GM23248 (cell line): ENCODE measurements at places on chromosomes 2 and 18. TPM values are rescaled to one million over a fixed set of nuclear protein-coding genes. Genes with fewer than 3 reads are reported as not detected.

GRCh38 chr2:111703759-111704158 is 180.2 kb downstream of the ANAPC1 start:
- peaks cover 29% of the 10 kb centered on the region for H3K4me1 ChIP-seq
- H3K27me3 ChIP-seq, result peaks cover 15% of the 10 kb centered on the region
- no peak overlapping the region for H3K4me3 ChIP-seq
- no peaks in the 10 kb centered on the region for H3K36me3 ChIP-seq
- no peak overlapping the region for H3K27ac ChIP-seq

DNA sequence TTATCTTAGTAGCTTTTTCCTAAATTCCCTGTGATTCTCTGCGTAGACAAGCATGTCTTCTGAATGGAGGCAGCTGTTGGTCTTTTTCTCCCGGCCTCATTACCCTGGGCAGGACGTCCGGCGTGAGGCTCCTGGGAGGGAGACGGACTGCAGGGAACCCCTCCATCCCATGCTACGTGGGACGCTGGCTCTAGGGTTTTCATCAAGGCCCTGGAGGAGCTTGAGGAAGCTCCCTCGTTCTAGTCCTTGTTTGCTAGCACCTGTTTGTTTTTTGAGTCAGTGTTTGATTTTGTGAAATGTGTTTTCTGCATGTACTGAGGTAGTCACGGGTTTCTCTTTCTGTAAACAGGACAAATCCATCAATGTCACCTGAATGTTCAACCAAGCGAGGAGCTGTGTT is 99.3 kb upstream of the TMEM18 start:
- DNase-seq, result no peak
- no peak overlapping the region for H3K27ac ChIP-seq
- no peaks in the 10 kb centered on the region for H3K36me3 ChIP-seq
- no peaks in the 10 kb centered on the region for H3K4me1 ChIP-seq

GRCh38 chr2:66755974-66756373 is 321.0 kb downstream of the MEIS1 start:
- no peak overlapping the region for H3K27ac ChIP-seq
- H3K27me3 ChIP-seq, result no peaks in the 10 kb centered on the region
- no peak overlapping the region for H3K4me3 ChIP-seq
- DNase-seq, result no peak
- H3K36me3 ChIP-seq, result no peaks in the 10 kb centered on the region

GRCh38 chr2:24638568-24638967 is 147.5 kb downstream of the NCOA1 start:
- H3K27me3 ChIP-seq, result no peaks in the 10 kb centered on the region
- H3K4me1 ChIP-seq, result peaks cover 8% of the 10 kb centered on the region; the same call in 1 of the 2 replicates
- no peak for DNase-seq
- H3K27ac ChIP-seq, result no peak overlapping the region
- H3K4me3 ChIP-seq, result no peak overlapping the region
- no peaks in the 10 kb centered on the region for H3K36me3 ChIP-seq

DNA sequence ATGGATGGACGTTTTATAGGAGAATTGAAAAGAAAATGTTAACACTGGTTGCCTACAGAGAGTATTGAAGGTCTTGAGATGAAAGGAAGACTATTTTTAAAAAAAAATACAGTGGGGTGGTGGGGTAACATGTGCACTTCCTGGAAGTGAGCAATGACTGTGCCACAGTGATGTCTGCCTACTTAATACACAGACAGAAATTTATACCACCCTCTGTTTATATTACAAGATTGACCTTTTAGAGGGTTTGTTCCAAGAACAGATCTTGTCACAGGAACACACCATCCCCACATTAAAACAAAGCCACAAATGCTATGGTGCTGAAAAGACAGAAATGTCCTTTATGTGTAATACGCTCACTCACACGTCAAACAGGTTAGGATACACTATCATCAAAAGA is 87.6 kb downstream of the THADA start:
- DNase-seq, result no peak
- no peak overlapping the region for H3K27ac ChIP-seq
- H3K36me3 ChIP-seq, result peaks cover 6% of the 10 kb centered on the region; the same call in 1 of the 2 replicates
- no peak overlapping the region for H3K4me3 ChIP-seq
- peaks cover 7% of the 10 kb centered on the region for H3K4me1 ChIP-seq
- H3K27me3 ChIP-seq, result no peaks in the 10 kb centered on the region

DNA sequence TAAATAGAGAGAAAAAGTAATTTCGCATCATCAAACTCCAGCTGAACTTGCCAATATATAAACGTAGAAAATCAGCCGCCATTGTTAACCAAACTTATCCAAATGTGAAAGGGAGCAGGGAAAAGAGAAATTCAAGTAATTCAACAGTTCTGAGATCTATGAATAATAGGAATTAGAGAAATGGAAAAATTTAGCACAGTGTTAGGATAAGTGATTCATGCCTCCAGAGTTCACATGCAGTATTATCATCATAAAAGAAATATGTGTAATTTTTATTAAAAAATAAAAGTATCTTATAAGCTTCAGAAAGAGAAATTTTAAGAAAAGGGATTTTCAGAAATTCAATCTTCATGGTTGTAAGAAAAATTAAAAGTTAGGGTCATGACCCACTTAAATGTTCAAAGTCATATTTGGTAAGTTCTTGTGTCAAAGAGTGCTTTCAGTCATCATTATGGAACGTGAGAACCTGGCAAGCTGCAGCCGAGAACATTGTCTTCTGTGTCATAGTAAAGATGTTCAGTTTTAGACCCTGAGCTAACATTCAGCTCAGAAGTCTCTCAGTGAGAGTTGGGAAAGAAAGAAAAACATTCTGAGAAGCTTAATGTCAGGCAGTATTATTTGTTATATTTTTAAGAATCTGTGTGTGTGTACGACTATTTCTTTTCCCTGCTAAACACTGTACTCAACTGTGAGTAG is 414.3 kb upstream of the RGPD4 start:
- H3K36me3 ChIP-seq, result no peaks in the 10 kb centered on the region
- peaks cover 22% of the 10 kb centered on the region for H3K4me1 ChIP-seq
- no peaks in the 10 kb centered on the region for H3K27me3 ChIP-seq
- H3K27ac ChIP-seq, result peak overlapping the region; percentile 87
- peak overlapping the region; percentile 50 for H3K4me3 ChIP-seq

GRCh38 chr2:120938045-120938771 is 202.5 kb downstream of the GLI2 start:
- DNase-seq, result peak; percentile 48
- peak overlapping the region; percentile 91 for H3K27ac ChIP-seq
- no peaks in the 10 kb centered on the region for H3K27me3 ChIP-seq
- no peak overlapping the region for H3K4me3 ChIP-seq
- no peaks in the 10 kb centered on the region for H3K36me3 ChIP-seq

DNA sequence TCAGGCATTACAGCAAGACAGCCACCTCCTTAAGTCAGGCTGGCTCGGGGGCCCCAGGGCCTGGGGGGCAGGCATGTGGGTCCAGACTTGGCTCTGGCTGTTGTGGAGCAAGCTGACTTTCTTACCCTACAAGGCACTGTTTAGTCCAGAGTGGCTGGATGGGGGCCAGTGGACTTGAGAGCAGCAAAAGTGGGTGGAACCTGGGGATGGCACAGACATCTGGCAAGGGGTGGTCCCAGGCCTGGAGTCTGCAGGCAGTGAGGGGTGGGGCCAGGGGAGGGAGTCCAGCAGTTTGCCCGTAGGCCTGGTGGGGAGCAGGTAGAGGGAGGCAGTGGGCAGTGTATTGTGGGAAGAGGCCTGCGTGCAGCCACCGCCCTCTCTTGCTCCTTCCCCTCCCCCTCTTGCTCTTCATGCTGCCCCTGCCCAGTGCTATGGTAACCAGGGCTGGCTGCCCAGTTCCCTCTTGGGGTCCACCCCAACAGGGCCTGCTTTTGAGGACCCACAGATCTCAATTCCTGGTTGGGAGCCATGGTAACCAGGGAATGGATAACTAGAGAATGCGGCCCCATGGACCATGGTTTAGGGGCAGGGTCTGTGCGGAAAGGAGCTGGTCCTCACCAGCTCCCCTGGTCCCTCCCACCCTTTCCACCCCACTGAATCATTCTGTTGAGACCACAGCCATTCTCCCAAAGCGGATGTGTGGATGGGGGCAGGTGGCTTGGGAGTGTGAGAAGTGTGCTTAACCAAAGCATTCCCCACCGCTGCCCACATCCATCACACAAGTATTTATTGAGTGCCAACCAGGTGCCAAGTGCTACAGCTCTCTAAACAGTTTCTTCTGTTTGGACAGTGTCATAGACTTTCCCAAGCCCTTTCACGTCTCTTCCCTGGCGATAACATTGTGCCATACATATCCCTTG is 19.3 kb downstream of the SPEG start:
- peak overlapping the region; percentile 28 for H3K4me3 ChIP-seq
- H3K27ac ChIP-seq, result peak overlapping the region; percentile 86
- H3K27me3 ChIP-seq, result no peaks in the 10 kb centered on the region
- DNase-seq, result peak; percentile 87

DNA sequence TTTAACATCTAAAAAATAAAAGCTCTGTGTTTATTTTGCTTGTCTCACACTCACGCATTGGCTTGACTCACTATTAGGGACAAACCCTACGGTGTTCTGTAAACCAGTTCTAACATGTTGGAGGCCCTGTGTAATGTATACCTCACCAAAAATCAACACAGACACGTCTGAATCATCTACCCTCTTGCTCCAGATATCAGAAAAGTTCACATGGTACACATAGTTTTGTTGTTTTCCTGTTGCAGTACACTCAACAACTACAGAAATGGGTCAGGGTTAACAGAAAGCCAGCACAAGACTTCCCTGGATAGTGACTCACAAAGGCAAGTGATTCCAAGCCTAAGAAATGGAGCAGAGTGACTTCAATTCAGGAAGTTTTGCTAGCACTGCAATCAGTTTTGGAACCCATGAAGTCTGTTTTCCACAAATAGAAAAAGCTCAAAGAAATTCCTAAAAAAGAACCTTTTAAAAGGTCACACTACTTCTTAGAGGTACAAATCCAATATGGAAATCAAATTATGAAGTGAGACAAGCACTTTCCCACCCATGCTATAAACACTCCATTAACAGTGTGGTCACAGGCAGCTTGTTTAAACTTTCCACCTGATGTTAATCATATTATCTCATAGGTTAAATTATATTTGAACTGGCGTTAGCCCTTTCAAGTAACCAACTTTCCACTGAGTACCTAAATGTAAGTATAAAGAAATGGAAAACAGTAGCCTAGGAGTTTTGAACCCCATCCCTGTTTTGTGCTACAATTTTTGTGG is 87.4 kb downstream of the GAREM1 start:
- no peaks in the 10 kb centered on the region for H3K36me3 ChIP-seq
- peak overlapping the region; percentile 42 for H3K27ac ChIP-seq
- H3K4me1 ChIP-seq, result peaks cover 13% of the 10 kb centered on the region
- DNase-seq, result peak; percentile 85
- H3K27me3 ChIP-seq, result no peaks in the 10 kb centered on the region

DNA sequence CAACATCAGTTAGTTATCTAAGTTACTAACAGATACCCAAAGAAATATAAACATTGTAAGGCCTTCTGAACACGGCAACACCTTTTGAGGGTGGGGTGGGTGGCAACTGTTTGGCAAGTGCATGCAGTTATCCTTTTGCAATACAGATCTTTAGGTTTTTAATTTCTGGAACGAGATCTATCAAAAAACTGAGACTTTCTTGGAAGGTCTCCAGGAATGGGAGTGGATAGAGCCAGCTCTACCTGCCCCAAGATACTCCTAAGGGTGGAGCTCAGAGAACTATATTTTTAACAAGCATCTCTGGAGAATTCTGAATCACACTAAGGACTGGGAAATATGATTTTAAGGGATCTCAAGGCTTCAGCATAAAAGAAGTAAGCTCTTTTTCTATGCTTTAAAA is 11.4 kb upstream of the GALNT1 start:
- H3K4me3 ChIP-seq, result no peak overlapping the region
- no peaks in the 10 kb centered on the region for H3K36me3 ChIP-seq
- H3K27me3 ChIP-seq, result no peaks in the 10 kb centered on the region

GRCh38 chr2:129769185-129769991 is 210.1 kb upstream of the RAB6C start:
- H3K27ac ChIP-seq, result no peak overlapping the region
- DNase-seq, result no peak
- peaks cover 10% of the 10 kb centered on the region; the same call in 1 of the 2 replicates for H3K4me1 ChIP-seq
- H3K36me3 ChIP-seq, result no peaks in the 10 kb centered on the region
- no peak overlapping the region for H3K4me3 ChIP-seq

GRCh38 chr2:60806988-60807681 is 51.1 kb downstream of the PAPOLG start:
- H3K27ac ChIP-seq, result peak overlapping the region; percentile 33
- no peaks in the 10 kb centered on the region for H3K36me3 ChIP-seq
- no peaks in the 10 kb centered on the region for H3K27me3 ChIP-seq
- H3K4me1 ChIP-seq, result peaks cover 9% of the 10 kb centered on the region; the same call in 1 of the 2 replicates
- DNase-seq, result peak; percentile 87
- no peak overlapping the region for H3K4me3 ChIP-seq

DNA sequence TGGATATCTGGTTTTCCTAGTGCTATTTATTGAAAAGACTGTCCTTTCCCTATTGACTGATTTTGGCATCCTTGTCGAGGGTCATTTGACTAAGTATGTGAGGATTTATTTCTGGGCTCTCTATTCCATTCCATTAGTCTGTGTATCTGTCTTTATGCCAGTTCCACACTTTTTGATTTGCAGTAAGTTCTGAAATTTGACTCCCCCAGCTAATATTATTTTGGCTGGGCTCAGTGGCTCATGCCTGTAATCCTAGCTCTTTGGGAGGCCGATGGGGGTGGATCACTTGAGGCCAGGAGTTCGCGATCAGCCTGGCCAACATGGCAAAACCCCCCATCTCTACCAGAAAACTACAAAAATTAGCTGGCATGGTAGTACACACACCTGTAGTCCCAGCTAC is 46.8 kb upstream of the GAREM2 start:
- DNase-seq, result no peak
- H3K36me3 ChIP-seq, result peaks cover 21% of the 10 kb centered on the region; the same call in 1 of the 2 replicates
- H3K27ac ChIP-seq, result no peak overlapping the region

DNA sequence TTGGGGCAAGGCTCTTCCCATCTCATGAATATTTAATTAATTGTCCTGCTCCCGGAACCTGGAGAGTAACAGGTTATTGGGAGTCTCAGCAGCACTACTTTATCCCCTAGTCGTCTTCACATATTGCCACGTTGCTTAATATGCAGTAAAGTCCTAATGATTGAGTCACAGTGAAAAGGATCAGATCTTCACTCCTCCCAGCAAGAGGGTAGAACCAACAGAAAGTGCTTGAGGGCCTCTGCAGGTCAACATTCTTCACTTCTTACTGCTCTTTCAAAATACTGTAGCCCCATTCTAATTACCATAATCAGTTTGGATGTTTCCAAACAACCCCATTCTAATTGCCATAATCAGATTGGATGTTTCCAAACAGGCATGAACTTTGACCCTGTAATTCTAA is 801.0 kb downstream of the LRRTM4 start:
- no peaks in the 10 kb centered on the region for H3K4me1 ChIP-seq
- no peak for DNase-seq
- H3K27ac ChIP-seq, result no peak overlapping the region
- no peaks in the 10 kb centered on the region for H3K36me3 ChIP-seq
- no peak overlapping the region for H3K4me3 ChIP-seq
- H3K27me3 ChIP-seq, result no peaks in the 10 kb centered on the region

GPAT2 gene
- 0.65 and 1.0 TPM in 2 replicates for total RNA-seq

RAB11FIP5 gene
- 71.9 and 76.6 TPM in 2 replicates for total RNA-seq
